ENCODE measurements at places on chromosomes 6 and 20.

DNA sequence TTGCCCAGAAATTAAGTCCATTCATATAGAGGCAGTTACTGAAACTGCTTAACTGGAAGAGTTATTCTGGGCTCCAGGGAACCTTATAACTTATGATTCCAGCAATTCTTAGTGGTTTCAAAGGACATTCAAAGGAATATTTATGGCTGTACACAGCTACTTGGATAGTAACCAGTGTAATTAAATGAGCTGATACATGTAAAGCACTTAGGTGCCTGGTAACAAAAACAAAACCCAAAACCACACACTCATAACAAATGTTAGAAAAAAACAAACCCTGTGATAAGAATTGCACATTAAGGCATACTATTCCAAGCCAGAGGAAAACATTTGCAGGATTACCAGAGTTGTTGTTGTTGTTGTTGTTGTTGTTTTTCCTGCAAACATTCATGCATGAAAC is 51.5 kb downstream of the STK4 start:
- no peak for DNase-seq
- no peaks in the 10 kb centered on the region for H3K4me1 ChIP-seq
- no peak overlapping the region for H3K4me3 ChIP-seq

- peaks cover 9% of the 10 kb centered on the region for H3K4me1 ChIP-seq
- H3K36me3 ChIP-seq = no peaks in the 10 kb centered on the region
- H3K27ac ChIP-seq = no peak overlapping the region
- no peak overlapping the region for H3K4me3 ChIP-seq
- no peaks in the 10 kb centered on the region for H3K27me3 ChIP-seq
These were observed 176.3 kb downstream of the ADGRG6 start for GRCh38 chr6:142478117-142478516.

DNA sequence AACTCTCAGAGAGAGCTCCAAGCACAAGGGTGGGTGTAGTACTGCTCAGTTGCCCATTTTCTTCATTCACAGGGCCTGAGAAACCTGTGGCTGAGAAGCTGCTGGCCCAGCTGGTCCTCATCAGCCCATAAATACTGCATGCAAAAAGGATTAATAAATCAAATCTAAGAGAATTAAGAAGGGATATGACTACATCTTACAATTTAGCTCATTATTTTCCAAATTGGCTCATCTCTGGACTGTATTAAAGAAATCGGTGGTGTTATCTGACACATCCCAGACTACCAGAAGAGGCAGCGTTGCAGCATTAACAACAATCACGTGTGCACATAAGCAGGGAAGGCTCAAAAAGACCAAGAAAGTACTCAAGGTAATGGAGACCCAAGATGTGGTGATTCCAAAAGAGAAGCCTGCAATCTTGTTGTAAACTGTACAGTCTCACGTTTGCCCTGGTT is 90.7 kb downstream of the CD24 start:
- H3K27ac ChIP-seq = no peak overlapping the region
- H3K4me3 ChIP-seq = no peak overlapping the region
- no peaks in the 10 kb centered on the region for H3K27me3 ChIP-seq
- H3K4me1 ChIP-seq = no peaks in the 10 kb centered on the region
- no peaks in the 10 kb centered on the region for H3K36me3 ChIP-seq
- no peak for DNase-seq

DNA sequence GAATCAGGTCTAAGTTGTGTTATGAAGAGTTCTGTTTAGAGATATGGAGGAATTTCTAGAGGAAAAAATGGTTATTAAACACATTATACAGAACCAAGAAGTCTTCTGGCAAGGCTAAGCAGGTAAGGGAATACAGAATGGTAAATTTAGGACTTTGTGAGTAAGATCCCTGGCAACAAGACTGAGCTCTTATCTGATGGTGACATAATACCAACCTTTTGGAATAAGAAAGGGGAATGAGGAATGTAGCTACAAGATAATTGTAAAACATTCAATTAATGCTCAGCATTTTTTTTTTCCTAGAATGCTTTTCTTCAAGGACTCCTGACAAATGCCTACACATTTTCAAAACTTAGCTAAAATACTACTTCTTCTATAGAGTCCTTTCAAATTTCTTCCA is 51.8 kb downstream of the CYB5R4 start:
- no peaks in the 10 kb centered on the region for H3K36me3 ChIP-seq

GRCh38 chr6:83518816-83519480 is 6.6 kb downstream of the PRSS35 start:
- no peak overlapping the region for H3K4me3 ChIP-seq
- no peaks in the 10 kb centered on the region for H3K4me1 ChIP-seq
- no peak overlapping the region for H3K27ac ChIP-seq

- no peak overlapping the region for H3K4me3 ChIP-seq
- no peak overlapping the region for H3K27ac ChIP-seq
- H3K36me3 ChIP-seq = no peaks in the 10 kb centered on the region
These were observed 113.2 kb downstream of the VIP start for GRCh38 chr6:152863618-152864326.

- H3K27ac ChIP-seq = no peak overlapping the region
- no peak for DNase-seq
- H3K4me3 ChIP-seq = no peak overlapping the region
- H3K4me1 ChIP-seq = no peaks in the 10 kb centered on the region
- H3K27me3 ChIP-seq = no peaks in the 10 kb centered on the region
These were observed 300.1 kb upstream of the SASH1 start for GRCh38 chr6:148042536-148042935.

Measured in DND-41 (cell line).